Type B pancreatic cell (in vitro differentiated cells): ENCODE measurements at places on chromosomes 11 and 22. TPM values are rescaled to one million over a fixed set of nuclear protein-coding genes. Genes with fewer than 3 reads are reported as not detected.

GRCh38 chr11:124954590-124954955 lies 571 bp downstream of the CCDC15 start:
- DNase-seq: no peak

DNA sequence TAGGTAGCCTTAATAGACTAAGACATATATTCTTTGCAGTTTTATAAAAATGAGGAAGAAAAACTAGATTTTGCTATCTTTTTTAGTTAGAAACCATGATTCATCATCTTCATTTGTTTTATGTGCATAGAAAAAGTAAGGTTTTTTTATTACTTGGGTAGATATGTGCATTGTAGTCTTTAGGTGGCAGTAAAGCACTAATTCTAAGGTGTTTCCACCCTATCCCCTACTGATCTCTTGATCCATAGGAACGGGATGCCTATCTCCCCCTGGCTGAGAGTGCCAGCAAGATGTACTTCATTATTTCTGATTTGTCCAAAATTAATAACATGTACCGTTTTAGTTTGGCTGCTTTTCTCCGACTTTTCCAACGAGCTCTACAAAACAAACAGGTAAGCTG lies 148.1 kb downstream of the DYNC2H1 start:
- DNase-seq: no peak

GRCh38 chr11:31783252-31783651 lies 27.9 kb downstream of the PAX6 start:
- no peak for DNase-seq

The TBX10 gene
- total RNA-seq: not detected in 2 replicates
